Thoracic aorta endothelial cell (primary cell): ENCODE measurements at places on chromosomes 13 and 19. TPM values are rescaled to one million over a fixed set of nuclear protein-coding genes. Genes with fewer than 3 reads are reported as not detected.

The IZUMO2 gene
- total RNA-seq = not detected in 2 replicates

The DCT gene
- total RNA-seq = not detected in 2 replicates

The CACNA1A gene
- total RNA-seq = 0.14 and 0.27 TPM in 2 replicates

The ZNF382 gene
- 6.5 and 6.9 TPM in 2 replicates for total RNA-seq

The TUBA3C gene
- total RNA-seq = not detected in 2 replicates

The CEACAM7 gene
- not detected in 2 replicates for total RNA-seq

The ZNF429 gene
- total RNA-seq = 1.7 and 4.8 TPM in 2 replicates

The PRR22 gene
- total RNA-seq = 0.40 and 0.65 TPM in 2 replicates

The IFNL3 gene
- not detected in 2 replicates for total RNA-seq

The SOX21 gene
- total RNA-seq = not detected in 2 replicates

The CYTH2 gene
- 65.1 and 96.0 TPM in 2 replicates for total RNA-seq

The CGB5 gene
- total RNA-seq = 0.22 TPM in 1 of 2 replicates, not detected in the other

The LYL1 gene
- 50.1 and 52.8 TPM in 2 replicates for total RNA-seq

The SOHLH2 gene
- 0.13 and 0.36 TPM in 2 replicates for total RNA-seq

The ZNF536 gene
- total RNA-seq = not detected in 2 replicates

The PRR20A gene
- not detected in 2 replicates for total RNA-seq

The CAPN12 gene
- 0.29 TPM in 1 of 2 replicates, not detected in the other for total RNA-seq

The CAPS gene
- total RNA-seq = 1.4 and 1.6 TPM in 2 replicates

The CYP4F11 gene
- not detected in 2 replicates for total RNA-seq

The ONECUT3 gene
- total RNA-seq = not detected in 2 replicates

The OR7C1 gene
- total RNA-seq = not detected in 2 replicates

The CCL25 gene
- total RNA-seq = not detected in 2 replicates

The KLK11 gene
- not detected in 2 replicates for total RNA-seq

The UPF1 gene
- 59.8 and 78.9 TPM in 2 replicates for total RNA-seq

The KLK10 gene
- total RNA-seq = not detected in 2 replicates

The ELSPBP1 gene
- total RNA-seq = not detected in 2 replicates
